Gastroesophageal sphincter (tissue), 4 donors: ENCODE measurements at places on chromosomes 6 and 20. TPM values are rescaled to one million over a fixed set of nuclear protein-coding genes. Genes with fewer than 3 reads are reported as not detected.

Gene RIPPLY2
- total RNA-seq: not detected

- ATAC-seq: no peak
These were observed 8.7 kb upstream of the CST1 start for GRCh38 chr20:23759306-23759940.

GRCh38 chr6:106763361-106763760, 134.0 kb downstream of the QRSL1 start:
- no peak for ATAC-seq

Gene TMEM170B
- 8.2 TPM for total RNA-seq

Gene C6orf132
- 1.4 TPM for total RNA-seq

Gene TP53TG5
- total RNA-seq: not detected

DNA sequence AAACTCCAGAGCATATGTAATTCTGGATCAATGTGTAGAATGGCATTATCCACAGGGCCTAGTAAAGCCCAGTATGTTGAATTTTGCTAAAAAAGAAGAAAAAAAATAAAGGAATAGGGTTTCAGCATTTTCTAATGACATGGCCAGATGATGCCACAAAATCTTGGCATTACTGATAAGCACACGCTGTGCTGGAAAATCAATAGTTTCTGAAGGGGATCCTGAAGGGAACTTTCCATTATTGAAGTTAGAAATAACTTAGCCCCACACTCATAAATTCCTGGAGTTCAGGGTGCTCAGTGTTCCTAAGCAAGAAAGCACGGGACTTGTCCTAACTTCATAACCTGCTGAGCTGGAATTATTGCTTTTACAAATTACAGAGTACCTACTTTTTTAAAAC, 10.8 kb downstream of the TENT5A start:
- no peak for ATAC-seq

Gene PARD6B
- total RNA-seq: 2.4 TPM

DNA sequence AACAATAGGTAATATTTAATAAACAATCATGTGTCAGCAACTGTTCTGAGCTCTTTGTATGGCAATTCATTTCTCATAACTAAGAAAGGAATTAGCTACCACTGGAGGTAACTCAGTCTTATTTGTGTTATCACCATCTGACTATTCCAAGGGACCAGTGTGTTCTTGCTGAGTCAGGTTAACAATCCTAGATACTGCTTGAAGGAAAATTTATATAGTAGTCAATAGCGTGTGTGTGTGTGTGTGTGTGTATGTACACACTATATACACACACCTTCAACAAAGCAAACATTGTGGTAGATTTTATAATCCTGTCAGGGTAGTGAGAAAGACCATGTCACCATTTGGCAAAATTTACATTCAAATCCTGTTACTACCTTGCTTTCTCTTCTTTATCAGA, 45.8 kb upstream of the SMIM8 start:
- ATAC-seq: no peak

Gene OTOR
- not detected for total RNA-seq

Gene LST1
- 6.3 TPM for total RNA-seq

DNA sequence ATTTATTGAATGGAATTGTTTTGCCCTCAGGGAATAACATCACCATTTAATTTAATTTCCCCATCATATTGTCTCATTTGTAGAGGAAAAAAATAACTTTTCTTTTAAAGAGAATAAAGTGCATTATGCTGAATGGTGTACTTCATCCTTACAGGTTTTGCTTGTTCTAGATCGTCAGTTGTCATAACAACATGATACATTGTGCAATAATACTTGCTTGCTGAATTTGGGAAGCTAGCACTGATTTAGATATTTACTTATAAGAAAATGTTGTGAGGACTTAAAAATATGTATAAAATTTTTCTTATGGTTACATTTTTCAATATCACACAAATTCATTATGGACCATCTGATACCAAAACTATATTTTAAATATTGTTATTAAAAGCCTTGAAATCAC, 509.0 kb upstream of the POU3F2 start:
- no peak for ATAC-seq

GRCh38 chr6:132404330-132404729, 3.1 kb upstream of the MOXD1 start:
- no peak for ATAC-seq

GRCh38 chr6:90940812-90941481, 354.1 kb upstream of the MAP3K7 start:
- ATAC-seq: peak; percentile 28
